ENCODE measurements at places on chromosomes 5 and 9.
A peak's percentile ranks its signal among the peaks of the same experiment; 100 is the strongest.

DNA sequence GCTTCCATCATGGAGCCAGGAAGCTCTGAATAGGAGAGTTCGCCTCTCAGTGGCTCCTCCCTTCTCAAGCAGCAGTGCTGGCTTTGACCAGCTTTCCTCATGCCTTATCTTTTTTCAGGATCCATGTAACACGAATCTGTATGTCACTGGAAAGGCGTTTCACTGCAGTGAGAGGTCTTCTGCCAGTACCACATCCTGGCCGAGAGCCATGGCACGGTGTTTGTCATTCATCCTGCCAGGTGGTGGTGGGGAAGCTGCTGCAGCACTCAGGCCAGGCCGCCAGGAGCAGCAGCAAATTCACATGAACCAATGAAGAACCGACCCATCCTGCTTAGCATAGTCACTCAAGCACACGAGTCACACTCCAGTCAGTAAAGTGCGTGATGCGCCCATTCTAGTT lies 179.0 kb downstream of the FANCC start:
- DNase-seq, result no peak

DNA sequence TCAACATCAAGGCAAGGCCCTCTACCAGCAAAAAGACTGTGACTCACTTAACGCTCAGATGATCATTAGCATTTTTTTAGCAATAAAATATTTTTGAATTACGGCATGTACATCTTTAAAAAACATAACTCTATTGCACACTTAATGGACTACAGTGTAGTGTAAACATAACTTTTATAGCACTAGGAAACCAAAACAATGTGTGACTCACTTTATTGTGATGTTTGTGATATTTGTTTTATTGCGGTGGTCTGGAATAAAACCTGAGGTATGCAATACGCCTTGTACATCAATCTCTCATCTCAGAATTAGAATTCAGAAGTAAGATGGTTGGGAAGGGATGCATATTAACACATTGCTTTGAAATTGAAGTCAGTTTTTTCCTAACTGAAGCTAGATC lies 106.9 kb upstream of the PTCH1 start:
- no peak for DNase-seq

- DNase-seq, result peak; percentile 30
Measured at GRCh38 chr5:112776301-112776856, 38.7 kb downstream of the APC start.

GRCh38 chr9:22054076-22054475 lies 45.0 kb upstream of the CDKN2B start:
- no peak for DNase-seq

- DNase-seq, result no peak
Measured at GRCh38 chr9:93259490-93260262, 75.7 kb downstream of the WNK2 start.

GRCh38 chr5:125059255-125060002 lies 313.0 kb upstream of the ZNF608 start:
- DNase-seq, result no peak

GRCh38 chr9:124765439-124765835 lies 5.7 kb downstream of the NR6A1 start:
- no peak for DNase-seq

DNA sequence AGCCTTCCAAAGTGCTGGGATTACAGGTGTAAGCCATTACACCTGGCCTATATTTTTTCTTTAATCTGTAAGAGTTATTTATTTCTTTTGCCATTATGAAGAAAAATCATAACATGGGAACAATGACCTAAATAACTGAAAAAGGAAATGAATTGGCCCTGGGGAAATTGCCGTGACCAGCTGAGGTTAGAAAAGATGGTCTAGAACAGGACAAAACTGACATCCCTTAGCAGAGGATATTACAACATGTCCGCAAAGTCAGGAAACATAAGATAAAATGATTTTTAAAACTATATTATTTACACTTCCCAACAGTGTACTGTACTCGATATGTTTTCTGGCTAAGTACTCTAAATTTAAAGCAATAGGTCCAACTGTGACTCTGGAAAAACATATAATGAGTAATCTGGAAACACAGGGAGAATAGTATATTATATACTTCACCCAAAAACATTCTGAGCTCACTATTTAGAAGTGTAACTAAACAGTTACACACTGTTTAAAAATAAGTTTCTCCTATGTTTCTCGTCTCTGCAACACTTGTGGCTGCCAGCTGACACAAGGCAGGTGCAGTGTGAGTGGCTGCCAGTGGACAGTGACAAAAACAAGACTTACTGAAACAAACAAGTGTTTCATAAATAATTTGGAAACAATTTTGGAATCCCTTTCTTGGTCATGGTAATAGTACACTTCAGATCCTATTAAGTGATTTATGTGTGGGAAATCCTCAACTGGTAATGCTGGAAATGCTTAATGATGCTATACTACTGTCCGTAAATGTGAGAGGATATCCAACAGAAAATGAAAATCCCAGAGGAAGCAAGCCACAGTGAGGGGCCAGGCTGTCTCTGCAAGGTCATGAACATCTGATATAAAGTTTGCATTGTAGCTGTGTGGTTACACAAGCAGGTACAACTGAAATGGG lies 69.1 kb downstream of the C9orf85 start:
- no peak for DNase-seq

GRCh38 chr9:84216151-84216550 lies 124.4 kb downstream of the SLC28A3 start:
- DNase-seq, result peak; percentile 22

- DNase-seq, result peak; percentile 18
Measured at GRCh38 chr9:107712390-107712789, 222.8 kb upstream of the KLF4 start.

GRCh38 chr5:126967808-126968466 lies 62.4 kb downstream of the MARCHF3 start:
- DNase-seq, result no peak

- DNase-seq, result no peak
Measured at GRCh38 chr9:14271093-14271673, 42.8 kb downstream of the NFIB start.

- DNase-seq, result no peak
Measured at GRCh38 chr5:146005723-146006122, 69.3 kb downstream of the SH3RF2 start.

DNA sequence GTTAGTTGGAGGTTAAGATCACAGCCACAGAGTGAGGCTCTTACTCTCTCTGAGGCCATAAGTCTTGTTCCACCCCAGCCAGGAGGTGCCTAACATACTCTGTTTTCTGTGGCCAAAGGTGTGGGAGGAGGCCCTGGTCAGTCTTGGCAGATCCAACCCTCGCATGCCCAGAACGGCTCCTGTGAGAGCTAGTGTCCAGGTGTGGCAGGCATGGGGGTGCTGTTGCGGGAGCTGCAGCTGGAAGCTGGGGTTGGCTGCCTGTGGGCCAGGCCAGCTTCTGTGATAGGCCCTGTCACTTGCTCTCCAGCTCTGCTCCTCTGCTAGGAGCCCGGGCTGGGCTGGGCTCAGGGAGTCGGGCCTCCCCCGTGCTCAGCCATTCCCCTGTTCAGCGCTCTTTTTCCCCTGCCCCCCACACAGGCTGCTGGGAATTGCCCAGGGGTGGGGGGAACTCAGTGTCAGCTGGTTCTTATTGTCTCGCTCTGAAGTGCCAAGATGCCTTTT lies 31.6 kb downstream of the IER5L start:
- peak; percentile 41 for DNase-seq

DNA sequence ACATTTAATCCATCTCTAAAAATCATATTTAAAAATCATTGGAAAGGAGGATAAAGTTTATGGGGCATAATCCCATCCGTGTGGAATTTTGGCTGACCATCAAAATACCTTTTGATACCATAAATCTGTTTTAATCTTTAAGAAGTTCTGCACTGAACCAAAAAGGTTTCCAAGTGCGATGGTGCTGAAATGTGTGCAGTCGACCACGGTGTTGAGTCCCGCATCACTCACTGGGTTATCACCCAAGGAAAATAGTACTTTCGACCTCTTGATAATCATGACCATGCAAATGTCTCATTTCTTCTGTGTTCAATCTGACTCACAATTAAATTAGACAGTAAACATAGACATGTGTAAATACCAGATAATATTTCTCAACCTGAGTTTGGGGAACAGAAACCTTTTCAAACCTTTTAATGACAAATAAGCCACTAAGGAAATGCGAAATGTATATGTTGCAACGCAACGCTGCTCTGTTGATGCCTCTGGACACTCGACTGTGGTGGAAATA lies 62.0 kb upstream of the CDH6 start:
- no peak for DNase-seq

DNA sequence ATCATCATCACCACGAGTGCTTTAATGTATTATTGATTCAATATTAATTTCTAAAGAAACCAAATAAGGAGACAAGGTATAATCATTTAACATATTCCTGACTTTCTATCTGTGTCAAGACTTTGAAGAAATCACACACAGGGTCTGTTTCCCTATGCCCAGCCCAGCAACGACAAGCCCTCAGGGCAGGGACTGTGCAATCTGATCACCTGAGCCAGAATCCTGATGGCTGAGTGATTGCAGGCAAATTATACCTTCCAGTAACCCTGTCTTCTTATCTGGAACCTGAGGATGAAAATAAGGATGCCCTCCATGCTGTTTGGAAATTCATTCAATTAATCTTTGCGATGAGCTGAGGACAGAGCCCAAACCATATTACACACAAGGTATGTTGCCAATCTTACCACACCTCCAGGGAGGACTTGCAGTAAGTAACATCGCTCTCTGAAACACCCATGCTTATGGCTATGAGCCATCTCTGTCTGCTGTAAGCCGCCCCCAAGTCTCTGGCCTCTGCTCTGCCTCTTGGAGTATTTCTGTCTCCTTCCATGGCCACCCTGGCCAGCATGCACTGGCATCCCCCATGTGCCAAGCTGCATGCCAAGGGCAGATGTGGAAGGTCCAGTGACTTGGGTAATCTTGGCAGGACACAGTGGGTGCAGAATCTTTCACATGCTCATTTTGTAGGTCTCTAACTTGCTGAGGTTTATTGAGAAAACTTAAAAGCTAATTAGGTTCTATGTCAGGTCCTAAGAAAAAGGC lies 10.6 kb downstream of the TAS2R1 start:
- DNase-seq, result no peak

DNA sequence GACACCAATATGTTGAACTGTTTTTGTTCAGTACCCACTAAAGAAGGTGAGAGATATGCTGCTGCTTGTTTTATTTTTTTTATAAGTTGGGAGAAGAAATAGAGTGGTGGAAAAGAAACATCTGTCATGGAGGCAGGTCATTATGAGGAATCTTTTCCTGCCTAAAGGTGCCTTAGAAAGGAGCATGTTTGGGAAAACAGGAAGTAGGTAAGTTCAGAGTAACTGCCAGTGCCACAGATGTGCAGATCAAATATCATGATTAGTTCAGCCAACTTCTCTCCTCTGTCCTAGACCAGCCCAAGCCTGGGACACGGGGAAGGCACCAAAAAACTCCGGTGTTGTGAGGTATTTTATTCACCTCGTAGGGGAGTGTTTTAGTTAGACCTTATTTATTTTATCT lies 144.2 kb downstream of the MAN2A1 start:
- DNase-seq, result no peak

DNA sequence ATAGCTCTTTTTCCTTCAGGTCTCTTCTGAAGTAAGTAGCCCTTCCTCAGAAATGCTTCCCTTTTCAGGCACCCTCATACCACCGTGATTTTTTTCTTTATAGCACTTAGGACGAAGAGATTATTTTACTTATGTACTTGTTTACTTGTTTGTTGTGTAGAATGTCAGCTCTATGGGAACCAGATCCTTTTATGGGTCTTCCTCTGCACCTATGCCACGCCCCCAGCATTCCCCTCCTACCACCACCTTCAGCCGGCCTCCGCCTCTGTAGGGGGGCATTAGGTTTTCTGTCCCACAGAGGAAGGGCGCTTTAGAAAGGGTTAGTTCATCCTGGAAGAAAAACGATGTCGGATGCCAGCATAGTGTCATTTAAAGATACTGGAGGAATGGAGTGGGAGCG lies 1.8 kb downstream of the CDKN2B-AS1 start:
- DNase-seq, result no peak

GRCh38 chr5:116663081-116663480 lies 88.5 kb upstream of the SEMA6A start:
- DNase-seq, result no peak

DNA sequence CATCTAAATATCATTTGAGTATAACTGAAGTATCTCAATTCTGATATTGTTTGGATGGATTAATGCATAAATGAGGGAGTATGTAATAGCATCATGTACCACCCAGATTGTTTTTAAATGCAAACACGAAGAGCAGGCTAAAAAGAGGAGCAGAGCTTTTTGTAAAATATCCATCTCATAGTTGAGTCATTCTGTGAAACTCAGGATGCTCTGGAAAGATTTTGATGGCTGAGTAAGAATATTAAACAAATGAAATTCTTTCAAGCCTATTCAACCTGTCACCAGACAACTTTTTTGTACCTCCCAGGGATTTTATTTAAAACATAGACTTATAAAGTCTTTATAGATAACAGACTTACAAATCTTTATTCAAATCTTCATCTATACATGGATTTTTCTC lies 625.9 kb downstream of the TLE4 start:
- peak; percentile 35 for DNase-seq

GRCh38 chr5:178196986-178197385 lies 7.3 kb upstream of the HNRNPAB start:
- DNase-seq, result no peak

DNA sequence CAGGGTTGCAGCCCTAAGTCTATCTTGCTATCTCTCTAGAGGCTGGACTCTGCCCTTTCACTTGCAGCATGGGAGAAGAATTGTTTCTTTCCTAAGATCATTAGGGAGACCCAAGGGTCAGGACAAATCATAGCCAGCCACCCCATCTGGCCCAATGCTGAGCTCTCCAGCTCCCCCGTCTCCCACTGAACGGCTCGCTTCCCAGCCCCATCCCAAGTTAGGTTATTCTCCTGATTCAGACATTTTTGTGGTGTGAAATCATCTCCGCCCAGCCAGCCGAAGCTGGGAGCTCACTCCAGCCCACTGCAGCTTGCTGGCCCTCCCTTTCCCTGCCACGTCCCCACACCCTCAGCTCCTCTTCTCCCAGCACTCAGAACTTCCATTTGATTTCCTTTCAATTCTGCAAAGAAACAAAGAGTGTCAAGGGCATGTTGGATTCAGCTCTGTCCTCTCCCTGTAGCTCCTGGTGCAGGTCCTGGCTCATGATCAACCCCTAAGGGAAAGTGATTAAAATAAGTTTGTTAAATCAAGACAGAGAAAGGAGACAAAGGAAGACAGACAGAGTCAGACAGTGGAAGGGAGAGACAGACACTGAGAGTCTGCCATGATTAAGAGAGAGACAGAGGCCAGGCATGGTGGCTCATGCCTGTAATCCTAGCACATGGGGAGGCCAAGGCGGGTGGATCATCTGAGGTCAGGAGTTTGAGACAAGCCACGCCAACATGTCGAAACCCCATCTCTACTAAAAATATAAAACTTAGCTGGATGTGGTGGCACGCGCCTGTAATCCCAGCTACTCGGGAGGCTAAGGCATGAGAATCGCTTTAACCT lies 12.6 kb upstream of the SPARC start:
- peak; percentile 93 for DNase-seq

DNA sequence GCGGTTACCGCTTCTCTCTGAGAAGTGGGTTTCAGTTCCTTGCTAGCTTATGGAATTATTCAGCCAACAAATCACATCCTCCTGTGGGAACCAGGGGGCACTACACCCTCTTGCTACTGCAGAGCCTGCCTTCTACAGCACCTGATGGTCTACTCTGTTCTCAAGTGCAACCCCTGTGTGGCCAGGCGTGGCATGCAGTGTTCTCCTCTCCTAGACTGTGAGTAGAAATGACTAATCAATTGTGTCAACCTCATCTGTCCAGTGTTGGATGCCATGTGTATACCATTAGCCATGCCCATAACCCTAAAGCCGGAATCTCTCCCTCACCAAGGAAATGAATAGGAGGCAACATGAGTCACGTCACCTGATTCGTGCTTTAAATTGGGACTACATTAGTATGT lies 117.2 kb upstream of the LIFR start:
- no peak for DNase-seq
